ENCODE measurements at places on chromosomes 7 and 10.
A peak's percentile ranks its signal among the peaks of the same experiment; 100 is the strongest.

DNA sequence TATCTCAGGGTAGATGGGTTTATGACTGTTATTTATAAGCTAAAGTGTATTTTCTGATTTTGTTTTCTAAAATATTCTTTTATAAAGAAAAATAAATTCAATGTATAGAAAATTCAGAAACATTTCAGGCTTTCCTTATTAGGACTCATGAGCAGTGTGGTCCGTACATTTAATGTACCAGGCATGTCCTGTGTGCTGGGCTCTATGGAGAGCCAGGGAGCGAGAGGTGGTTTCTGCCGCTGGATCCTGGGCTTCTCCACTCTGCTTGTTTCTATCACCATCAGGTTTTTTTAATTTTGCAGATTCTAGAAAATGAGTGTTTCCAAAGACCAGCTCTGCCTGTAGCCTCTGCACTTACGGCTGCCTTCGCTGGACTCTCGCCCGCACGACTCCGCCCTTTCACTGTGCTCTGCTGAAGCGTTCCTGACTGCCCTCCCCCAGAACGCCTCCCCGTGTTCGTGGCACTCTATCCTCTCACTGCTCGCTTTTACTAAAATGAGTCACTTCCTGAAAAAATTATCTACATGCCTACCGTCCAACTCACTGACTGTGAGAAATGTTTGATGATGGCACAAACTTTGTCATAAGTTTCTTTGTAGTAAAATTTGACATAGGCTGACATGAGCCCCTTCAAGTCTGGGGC, 188.5 kb downstream of the ZMYND11 start:
- no peak for DNase-seq

DNA sequence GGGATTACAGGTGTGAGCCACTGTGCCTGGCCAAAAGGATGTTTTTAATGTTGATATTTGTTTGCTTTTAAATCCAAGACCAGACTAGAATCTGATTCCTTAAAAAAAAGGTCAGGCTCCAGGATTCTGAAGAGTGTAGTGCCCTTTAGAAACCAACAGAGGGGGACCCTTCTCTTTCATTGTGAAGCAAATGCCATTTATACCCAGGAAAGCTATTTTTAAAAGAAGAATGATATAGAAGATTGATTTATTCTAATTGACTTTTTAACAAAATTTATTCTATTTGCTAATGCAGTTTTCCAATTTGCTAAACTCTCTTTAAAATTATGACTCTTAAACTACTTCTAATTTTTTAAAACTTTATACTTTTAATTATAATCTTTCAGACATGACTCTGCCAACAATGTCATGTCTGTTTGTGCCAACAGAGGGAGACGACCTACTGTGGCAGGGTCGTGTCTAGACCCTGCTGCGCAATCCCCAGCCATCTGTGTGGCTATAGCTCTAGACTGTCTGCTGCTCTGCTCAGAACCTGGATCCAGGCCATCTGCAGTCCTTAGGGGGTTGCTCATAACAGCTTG, 201.0 kb upstream of the IMMP2L start:
- peak; percentile 41 for DNase-seq

GRCh38 chr7:46960970-46961369, 620.9 kb downstream of the TNS3 start:
- DNase-seq: no peak

DNA sequence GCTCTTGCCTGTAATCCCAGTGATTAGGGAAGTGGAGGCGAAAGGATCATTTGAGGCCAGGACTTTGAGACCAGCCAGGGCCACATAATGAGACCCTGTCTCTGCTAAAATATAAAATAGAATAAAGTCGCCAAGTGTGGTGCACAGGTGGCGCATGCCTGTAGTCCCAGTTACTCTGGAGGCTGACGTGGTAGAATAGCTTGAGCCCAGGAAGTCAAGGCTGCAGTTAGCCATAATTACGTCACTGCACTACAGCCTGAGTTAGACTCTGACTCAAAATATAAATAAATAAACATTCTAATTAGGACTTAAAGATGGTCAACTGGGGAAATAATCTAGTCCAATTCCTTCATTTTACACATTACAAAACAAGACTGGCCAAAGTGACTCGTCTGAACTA, 768 bp downstream of the CHCHD2 start:
- DNase-seq: peak; percentile 26

GRCh38 chr7:80153446-80153845, 18.8 kb downstream of the GNAI1 start:
- no peak for DNase-seq

DNA sequence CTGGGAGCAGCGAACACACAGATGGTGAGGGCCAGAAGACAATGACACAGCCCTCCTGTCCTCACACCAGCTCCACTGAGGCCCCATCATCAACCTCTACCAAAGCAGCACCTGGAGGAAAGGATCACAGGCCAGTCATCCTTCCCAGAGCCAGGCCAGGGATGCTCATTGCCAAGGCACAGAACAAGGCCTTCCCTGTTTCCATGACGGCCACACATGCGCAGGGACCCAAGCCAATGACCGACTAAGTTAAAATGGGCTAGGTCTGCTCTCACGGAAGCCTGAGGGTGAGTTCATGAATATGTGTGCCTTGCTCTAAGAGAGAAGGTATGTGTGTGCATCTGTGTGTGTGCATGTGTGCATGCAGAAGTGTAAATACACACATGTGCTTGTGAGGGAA, 39.6 kb downstream of the COBL start:
- DNase-seq: no peak

DNA sequence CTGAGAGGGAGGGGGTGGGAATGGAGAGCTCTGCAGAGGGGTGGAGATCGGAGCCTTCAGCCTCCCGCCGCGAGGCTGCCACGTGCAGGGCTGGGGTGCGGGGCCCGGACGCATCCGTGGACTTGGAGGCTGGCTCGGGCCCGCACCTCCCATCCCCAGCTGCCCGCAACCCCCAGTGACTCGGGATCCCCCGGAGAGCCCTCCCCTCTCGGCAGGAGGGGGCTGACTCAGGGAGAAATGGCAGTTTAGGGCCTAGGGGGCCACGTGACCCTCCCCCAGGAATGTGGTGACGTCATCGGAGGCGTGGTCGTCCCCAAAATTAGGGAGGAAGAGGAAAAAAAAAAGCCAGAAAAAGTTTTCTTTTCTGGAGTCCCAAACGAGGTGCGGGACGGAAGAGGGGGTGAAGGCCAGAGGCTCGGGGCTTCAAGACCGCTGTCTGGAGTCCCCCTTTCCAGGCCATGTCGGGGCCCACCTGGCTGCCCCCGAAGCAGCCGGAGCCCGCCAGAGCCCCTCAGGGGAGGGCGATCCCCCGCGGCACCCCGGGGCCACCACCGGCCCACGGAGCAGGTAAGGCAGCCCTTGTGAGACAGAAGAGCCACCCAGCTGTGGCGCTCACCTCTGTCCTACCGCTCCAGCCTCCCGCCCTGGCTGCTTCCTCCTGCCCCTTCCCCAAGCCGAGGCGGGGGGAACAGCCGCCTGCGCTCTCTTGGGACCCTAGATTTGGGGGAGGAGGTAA, at the start of gene TRIP6:
Gene TRIP6, plus strand, starts transcription at position 348 of the 736 bp plus-strand sequence. Its CDS starts 111 bp downstream, at position 459.
- DNase-seq: no peak

GRCh38 chr10:62899311-62899710, 83.1 kb upstream of the EGR2 start:
- no peak for DNase-seq

- DNase-seq: no peak
Observed at GRCh38 chr7:101553771-101554445, 75.2 kb downstream of the MYL10 start.

DNA sequence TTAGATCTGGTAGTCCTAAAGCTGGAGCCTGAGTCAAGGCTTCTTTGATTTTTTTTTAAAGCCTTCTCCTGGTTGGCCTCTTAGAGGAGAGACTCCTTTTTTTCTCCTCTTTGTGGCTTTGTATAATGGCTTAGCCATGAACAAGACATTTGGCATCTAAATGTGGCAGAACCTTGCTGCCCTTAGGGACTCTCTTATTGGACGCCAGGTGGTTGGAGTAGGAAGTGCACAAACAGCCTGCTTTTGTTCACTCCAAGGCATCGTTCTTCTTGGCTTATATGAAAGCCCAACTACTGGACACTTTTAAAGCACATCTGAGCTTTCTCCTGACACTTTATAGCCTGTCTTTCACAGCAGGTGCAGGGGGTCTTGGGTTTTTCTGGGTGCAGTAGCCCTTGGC, 25.0 kb downstream of the ZPBP start:
- DNase-seq: no peak

- DNase-seq: no peak
Observed at GRCh38 chr7:117828825-117829224, 44.4 kb downstream of the CTTNBP2 start.

GRCh38 chr7:152579070-152579469, 96.9 kb downstream of the XRCC2 start:
- no peak for DNase-seq

DNA sequence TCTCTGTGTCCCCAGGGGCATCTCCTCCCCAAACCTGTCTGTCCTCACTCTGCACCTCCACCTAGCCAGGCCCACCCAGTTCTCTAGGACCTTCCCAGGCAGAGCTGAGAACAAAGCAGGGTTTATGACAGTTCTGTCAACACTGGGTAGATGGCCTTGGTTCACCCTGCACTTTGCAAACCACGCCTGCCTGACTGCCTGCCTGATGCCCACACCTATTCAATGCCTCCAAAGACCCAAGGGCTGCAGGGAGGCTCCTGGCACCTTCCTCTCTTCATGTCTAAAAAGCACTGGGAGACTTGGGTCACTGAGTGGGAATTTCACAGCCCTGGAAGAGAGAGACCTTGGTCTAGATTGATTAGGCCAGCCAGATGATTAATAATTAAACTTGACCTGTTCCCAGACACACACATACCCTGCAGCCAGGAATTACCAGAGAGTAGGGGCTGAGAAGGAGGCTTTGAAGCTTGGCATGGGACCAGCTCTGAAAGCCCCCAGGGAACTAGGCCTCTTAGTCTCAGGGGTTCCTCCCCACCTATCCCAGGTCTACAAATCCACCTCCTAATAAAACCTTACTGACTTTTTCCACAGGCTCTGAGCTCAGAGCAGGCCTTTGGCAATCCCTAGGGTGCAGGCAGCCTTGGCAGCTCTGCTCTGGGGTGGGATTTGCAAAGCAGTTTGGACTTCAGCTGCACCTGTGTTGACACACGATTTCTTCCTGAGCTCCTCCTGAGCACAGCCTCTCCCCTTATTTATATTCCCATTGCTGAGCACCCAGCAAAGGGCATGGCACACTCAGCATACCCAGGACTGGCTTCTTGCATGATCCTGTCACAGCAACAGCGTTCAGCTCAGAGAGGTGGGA, 25.7 kb upstream of the PDCD4 start:
- peak; percentile 25 for DNase-seq

- DNase-seq: no peak
Observed at GRCh38 chr7:18916826-18917225, 200.6 kb downstream of the TWIST1 start.

GRCh38 chr7:97272237-97272975, 154.9 kb downstream of the SDHAF3 start:
- DNase-seq: no peak

GRCh38 chr7:3157566-3158287, 114.1 kb upstream of the CARD11 start:
- DNase-seq: peak; percentile 10

DNA sequence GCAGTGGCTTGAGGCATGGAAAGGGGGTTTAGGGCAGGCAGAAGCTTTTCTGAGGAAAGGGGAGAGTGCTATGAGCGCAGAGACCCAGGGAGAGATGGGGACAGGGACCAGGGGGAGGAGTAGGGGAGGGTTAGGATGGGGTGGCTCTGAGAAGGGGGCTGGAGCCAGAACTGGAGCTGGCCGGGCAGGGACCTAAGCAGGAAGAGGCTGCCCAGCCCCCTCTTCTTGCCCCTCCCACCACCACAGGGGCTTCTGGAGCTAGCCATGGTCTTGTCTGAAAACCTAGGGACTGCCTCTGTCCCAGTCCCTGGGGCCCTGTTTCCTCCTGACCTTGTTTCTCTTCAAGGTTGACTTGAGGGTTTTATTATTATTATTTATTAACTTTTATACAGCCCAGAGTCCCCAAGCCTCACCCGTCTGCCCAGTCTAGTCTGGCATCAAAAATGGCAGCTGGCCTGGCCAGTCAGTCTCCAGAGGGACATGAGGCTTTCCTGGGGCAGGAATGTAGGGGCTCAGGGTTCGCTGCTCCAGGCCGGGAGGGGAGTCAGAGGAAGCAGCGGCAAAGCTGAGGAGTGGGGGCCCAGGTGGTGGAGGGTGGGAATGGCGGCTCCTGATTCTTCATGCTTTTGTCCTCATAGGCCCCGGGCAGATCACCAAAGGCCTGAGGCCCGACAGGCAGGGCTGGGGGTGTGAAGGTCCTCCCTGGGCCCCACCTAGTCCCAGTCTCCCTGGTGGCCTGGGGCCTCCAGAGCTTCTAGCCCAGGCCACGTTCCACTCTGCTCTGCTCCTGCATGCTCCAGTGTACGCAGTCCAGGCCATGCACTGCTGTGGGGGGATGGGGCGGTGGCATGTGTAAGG, 5.7 kb downstream of the TRIM8 start:
- DNase-seq: no peak

- DNase-seq: no peak
Observed at GRCh38 chr7:129452589-129453231, 18.5 kb downstream of the STRIP2 start.

DNA sequence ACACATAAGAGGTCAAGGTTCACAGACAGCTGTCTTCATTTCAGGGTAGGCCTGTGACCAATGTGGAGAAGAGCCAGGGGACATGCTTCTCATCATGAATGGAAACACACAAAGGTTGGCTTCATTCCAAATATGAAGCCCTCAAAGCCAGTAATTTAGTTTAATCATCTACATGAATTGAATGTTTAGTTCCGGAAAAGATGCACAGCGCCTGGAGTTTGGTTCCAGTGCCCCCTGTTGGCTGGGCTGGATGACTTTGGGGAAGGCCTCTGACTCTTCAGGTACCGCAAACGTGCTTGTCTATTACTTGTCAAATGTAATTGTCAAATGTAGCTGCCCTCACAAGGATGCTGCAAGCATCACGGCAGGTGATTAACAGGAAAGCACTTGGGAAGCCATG, 130.7 kb downstream of the ADRA2A start:
- DNase-seq: peak; percentile 5

GRCh38 chr10:89351780-89352597, 24.2 kb downstream of the IFIT3 start:
- no peak for DNase-seq

DNA sequence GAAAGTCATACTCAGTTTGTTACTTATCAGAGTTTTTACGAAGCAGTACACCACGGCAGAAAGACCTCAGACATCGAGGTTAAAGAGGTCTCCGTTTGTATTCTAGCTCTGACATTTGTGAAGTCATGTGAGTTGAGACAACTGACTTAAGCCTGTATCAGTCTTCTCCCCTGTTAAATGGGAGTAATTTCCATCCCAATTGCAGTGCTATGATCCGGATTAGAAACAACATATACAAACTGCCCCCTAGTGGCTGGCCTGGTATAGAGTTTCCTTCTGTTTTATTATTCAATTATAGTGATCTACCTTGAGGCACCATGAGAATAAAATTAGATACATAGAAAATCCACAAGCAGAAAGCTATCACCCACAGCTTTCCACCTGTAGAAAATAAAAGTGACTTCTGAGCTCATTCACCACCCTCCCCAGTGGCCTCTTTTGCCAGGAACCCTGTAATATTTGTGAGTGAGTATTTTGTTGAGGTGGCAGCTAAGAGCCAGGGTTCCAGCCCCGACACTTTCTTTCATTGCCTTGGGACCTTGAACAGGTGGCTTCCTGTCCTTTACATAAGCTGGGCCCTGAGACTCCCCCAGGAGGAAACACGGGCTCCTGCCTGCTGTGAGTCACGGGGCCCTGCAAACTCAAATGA, 607.2 kb upstream of the MGMT start:
- no peak for DNase-seq

- no peak for DNase-seq
Observed at GRCh38 chr10:86547296-86547695, 25.7 kb upstream of the WAPL start.

- DNase-seq: no peak
Observed at GRCh38 chr7:151896086-151896485, 19.2 kb upstream of the PRKAG2 start.

Data from NCI-H146 (cell line).